ENCODE measurements at places on chromosomes 12 and 14. TPM values are rescaled to one million over a fixed set of nuclear protein-coding genes. Genes with fewer than 3 reads are reported as not detected.

Gene PMCH
- total RNA-seq: not detected

Gene KTN1
- total RNA-seq: 191 TPM

Gene LIN7A
- 5.8 TPM for total RNA-seq

Gene RNASE1
- total RNA-seq: 264 TPM

Gene C12orf54
- total RNA-seq: not detected

Gene LRRIQ1
- total RNA-seq: 0.19 TPM

Gene PLD4
- total RNA-seq: 0.62 TPM

Gene SYNE3
- 39.1 TPM for total RNA-seq

Gene RNU6-7
- not detected for total RNA-seq

Gene TEX52
- total RNA-seq: not detected

Gene USP5
- 64.6 TPM for total RNA-seq

Gene GPR162
- total RNA-seq: 4.4 TPM

Gene RNF41
- total RNA-seq: 61.4 TPM

Gene ENDOU
- total RNA-seq: 1.7 TPM

Gene OTOGL
- total RNA-seq: 0.62 TPM

Gene WNT1
- not detected for total RNA-seq

Gene SSPN
- 109 TPM for total RNA-seq

Gene VASH1
- total RNA-seq: 42.7 TPM

Gene MANSC1
- 38.1 TPM for total RNA-seq

Gene KRT78
- total RNA-seq: not detected

Gene NACA
- 674 TPM for total RNA-seq

Gene AMDHD1
- total RNA-seq: 0.75 TPM

Gene AKAP6
- total RNA-seq: 211 TPM

Gene RPL10L
- not detected for total RNA-seq

Gene TPH2
- not detected for total RNA-seq

Gene TMEM260
- 17.7 TPM for total RNA-seq

Gene ANKRD33
- 0.54 TPM for total RNA-seq

Gene CCDC177
- not detected for total RNA-seq

Gene MSI1
- total RNA-seq: 1.3 TPM

Gene TMEM63C
- total RNA-seq: 0.06 TPM

Gene RIPK3
- total RNA-seq: 15.8 TPM

Gene PRPH
- 5.4 TPM for total RNA-seq

Gene PROX2
- not detected for total RNA-seq

Gene RTL1
- not detected for total RNA-seq

Gene C3AR1
- total RNA-seq: 39.8 TPM

Gene OR4N5
- not detected for total RNA-seq

Gene DNAI7
- total RNA-seq: 0.24 TPM

Gene ADAM20
- total RNA-seq: 2.5 TPM

Gene CD69
- total RNA-seq: 4.4 TPM

Gene SLC5A8
- not detected for total RNA-seq

Gene LMO3
- total RNA-seq: 28.2 TPM

Gene CLEC4D
- total RNA-seq: 1.4 TPM

Gene SLC39A5
- total RNA-seq: not detected

Gene TMEM263
- 55.5 TPM for total RNA-seq

Gene DACT1
- 33.6 TPM for total RNA-seq

Gene DNAJC22
- 0.24 TPM for total RNA-seq

Gene CPNE8
- 40.2 TPM for total RNA-seq

Gene CD4
- 20.1 TPM for total RNA-seq
